ENCODE measurements at places on chromosomes 16 and 17.
A peak's percentile ranks its signal among the peaks of the same experiment; 100 is the strongest.

GRCh38 chr17:76948726-76949342 is 80.6 kb downstream of the MGAT5B start:
- H3K4me3 ChIP-seq, result no peak overlapping the region
- no peak overlapping the region for H3K27ac ChIP-seq
- H3K27me3 ChIP-seq, result no peaks in the 10 kb centered on the region
- H3K36me3 ChIP-seq, result no peaks in the 10 kb centered on the region
- no peak for DNase-seq
- H3K4me1 ChIP-seq, result no peaks in the 10 kb centered on the region

DNA sequence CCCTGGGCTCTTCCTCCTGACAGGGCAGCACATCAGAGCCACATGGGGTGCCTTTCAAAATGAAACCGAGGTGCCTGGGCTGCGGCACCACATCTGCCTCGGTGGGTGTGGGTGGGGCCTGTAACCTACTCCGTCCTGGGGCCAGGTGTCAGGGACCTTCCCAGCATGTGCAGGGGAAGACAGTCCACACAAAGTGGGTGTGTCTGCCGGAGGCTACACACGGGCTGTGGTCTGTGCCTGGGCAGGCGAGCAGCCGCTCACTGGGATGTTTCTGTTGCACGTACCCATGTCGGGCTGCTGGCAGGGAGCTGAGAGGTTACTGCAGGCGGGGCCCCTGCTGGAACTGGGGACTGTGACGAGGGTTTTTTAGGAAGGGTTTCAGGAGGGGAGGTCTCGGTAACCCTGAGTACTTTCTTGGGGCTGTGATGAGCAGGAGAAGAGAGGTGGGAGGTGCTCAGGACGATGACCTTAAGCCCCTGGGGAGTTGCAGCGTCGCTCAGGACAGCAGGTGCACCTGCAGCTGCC is 351.2 kb downstream of the SEC14L1 start:
- no peaks in the 10 kb centered on the region for H3K27me3 ChIP-seq
- no peak for DNase-seq
- H3K27ac ChIP-seq, result no peak overlapping the region

- DNase-seq, result no peak
- H3K27ac ChIP-seq, result no peak overlapping the region
- H3K4me3 ChIP-seq, result no peak overlapping the region
Measured at GRCh38 chr17:27495460-27495859, 39.2 kb downstream of the KSR1 start.

- no peaks in the 10 kb centered on the region for H3K27me3 ChIP-seq
- H3K36me3 ChIP-seq, result no peaks in the 10 kb centered on the region
- no peak overlapping the region for H3K4me3 ChIP-seq
- DNase-seq, result no peak
Measured at GRCh38 chr17:49955157-49955556, 13.8 kb upstream of the DLX4 start.

DNA sequence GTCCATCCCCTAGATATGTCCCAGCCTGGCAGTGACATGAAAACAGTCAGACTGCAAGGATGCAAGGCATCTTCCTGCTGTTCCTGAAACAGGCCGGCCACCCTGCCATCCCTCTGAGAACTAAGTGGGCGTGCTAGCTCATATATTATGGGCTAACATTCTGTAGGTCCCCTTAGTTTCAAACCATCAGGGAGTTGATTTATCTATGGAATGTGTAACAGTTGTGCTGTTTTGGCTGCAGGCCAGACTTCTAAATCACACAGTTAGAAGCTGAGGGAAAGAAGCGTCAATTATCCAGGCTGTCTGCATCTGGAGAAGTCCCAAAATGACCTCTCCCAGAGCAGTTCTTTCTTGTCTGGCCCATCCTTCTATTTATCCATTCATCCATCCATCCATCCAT is 102.7 kb upstream of the DNAH9 start:
- no peak overlapping the region for H3K27ac ChIP-seq
- no peaks in the 10 kb centered on the region for H3K36me3 ChIP-seq
- no peaks in the 10 kb centered on the region for H3K27me3 ChIP-seq

- H3K27me3 ChIP-seq, result no peaks in the 10 kb centered on the region
- no peak for DNase-seq
- peaks cover 2% of the 10 kb centered on the region for H3K4me1 ChIP-seq
- H3K27ac ChIP-seq, result no peak overlapping the region
- H3K36me3 ChIP-seq, result no peaks in the 10 kb centered on the region
Measured at GRCh38 chr17:61423967-61424649, 24.5 kb downstream of the TBX2 start.

DNA sequence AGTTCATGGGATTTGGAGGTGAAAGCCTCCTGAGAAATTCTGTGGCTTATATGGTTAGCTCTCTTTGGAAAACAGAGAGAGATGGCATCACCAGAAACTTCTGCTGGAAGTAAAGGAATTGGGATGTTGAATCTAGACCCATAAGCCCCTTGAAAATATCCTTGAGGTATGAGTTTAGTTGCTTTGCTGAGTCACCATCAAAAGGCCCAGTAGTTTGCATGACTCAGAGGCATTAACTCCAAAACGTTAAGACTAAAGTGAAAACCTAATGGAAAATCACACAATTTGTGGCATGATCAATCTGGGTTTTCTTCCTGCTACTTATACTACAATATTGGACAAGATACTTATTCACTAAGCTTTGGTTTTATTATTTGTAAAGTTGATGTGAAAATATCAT is 349.2 kb upstream of the SALL1 start:
- 0 out of 2 replicates have a peak, but pooled peaks cover 3% of the 10 kb centered on the region for H3K36me3 ChIP-seq
- no peak overlapping the region for H3K27ac ChIP-seq
- no peak overlapping the region for H3K4me3 ChIP-seq
- no peaks in the 10 kb centered on the region for H3K4me1 ChIP-seq
- H3K27me3 ChIP-seq, result no peaks in the 10 kb centered on the region

DNA sequence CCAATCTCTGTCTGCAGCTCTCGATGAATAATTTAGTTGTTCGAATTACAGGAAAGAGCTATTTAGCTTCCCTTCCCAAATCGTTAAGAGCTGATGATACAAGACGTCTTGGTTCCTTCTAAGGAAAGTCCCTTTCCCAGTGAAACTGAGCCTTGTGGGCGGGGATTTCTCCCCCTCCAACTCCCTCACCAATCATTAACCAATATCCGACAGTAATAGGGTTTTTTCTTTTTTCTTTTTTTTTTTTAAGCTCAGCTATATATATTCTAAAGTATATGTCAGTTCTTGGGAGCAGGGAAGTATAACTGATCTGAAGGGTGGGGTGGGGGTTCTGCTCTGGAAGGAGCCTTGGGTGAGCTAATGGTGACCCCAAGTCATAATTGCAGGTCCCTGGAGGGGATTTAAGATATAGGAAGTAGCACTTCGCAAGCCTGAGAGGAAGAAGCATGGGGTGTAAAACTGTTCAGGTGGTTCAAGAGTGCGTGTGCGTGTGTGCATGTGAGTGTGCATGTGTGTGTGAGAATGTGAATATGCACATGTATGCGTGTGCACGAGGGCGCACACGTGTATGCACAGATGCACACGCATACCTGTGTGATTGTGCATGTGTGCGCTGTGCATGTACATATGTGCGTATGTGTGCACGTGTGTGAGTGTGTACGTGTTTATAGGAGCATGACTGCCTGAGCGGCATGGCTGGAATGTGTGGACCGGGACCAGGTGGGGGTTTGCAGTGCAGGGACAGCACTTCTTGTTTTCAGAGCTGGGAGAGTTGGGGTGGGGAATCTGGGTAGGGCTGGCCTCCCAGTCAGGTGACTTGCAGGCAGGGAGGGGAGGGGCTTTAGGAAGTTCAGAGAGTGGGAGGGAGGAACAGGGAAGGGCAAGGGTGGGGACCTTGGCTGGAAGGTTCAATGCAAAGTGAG is 42.7 kb downstream of the SOCS3 start:
- DNase-seq, result peak; percentile 94
- H3K36me3 ChIP-seq, result no peaks in the 10 kb centered on the region
- H3K27ac ChIP-seq, result peak overlapping the region; percentile 21
- H3K4me1 ChIP-seq, result peaks cover 3% of the 10 kb centered on the region
- H3K4me3 ChIP-seq, result peak overlapping the region; percentile 35

GRCh38 chr16:71565812-71566700 is 10.8 kb downstream of the TAT start:
- peak overlapping the region; percentile 85 for H3K4me3 ChIP-seq
- no peak overlapping the region for H3K27ac ChIP-seq
- peaks cover 13% of the 10 kb centered on the region for H3K36me3 ChIP-seq
- H3K27me3 ChIP-seq, result no peaks in the 10 kb centered on the region
- DNase-seq, result no peak

- no peaks in the 10 kb centered on the region for H3K27me3 ChIP-seq
- H3K27ac ChIP-seq, result no peak overlapping the region
- DNase-seq, result peak; percentile 66
- H3K36me3 ChIP-seq, result peaks cover 6% of the 10 kb centered on the region
- H3K4me3 ChIP-seq, result no peak overlapping the region
- peaks cover 6% of the 10 kb centered on the region for H3K4me1 ChIP-seq
Measured at GRCh38 chr16:74747-75334, 2.4 kb upstream of the RHBDF1 start.

- peaks cover 19% of the 10 kb centered on the region for H3K36me3 ChIP-seq
- H3K27ac ChIP-seq, result no peak overlapping the region
- no peaks in the 10 kb centered on the region for H3K27me3 ChIP-seq
- H3K4me1 ChIP-seq, result no peaks in the 10 kb centered on the region
Measured at GRCh38 chr17:56975656-56976055, 2.3 kb upstream of the SCPEP1 start.

DNA sequence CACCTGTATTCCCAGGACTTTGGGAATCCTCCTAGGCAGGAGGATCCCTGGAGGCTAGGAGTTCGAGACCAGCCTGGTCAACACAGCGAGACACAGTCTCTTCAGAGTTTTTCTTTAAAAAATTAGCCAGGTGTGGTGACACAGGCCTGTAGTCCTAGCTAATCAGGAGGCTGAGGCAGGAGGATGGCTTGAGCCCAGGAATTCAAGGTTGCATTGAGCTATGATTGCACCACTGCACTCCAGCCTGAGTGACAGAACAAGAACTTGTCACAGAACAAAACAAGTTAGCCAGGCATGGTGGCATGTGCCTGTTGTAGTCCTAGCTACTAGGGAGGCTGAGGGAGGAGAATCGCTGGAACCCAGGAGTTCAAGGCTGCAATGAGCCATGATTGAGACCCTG is 24.8 kb downstream of the ANKRD40 start:
- no peak overlapping the region for H3K4me3 ChIP-seq
- no peaks in the 10 kb centered on the region for H3K27me3 ChIP-seq
- H3K4me1 ChIP-seq, result no peaks in the 10 kb centered on the region
- H3K36me3 ChIP-seq, result no peaks in the 10 kb centered on the region

- peaks cover 50% of the 10 kb centered on the region for H3K36me3 ChIP-seq
- H3K27me3 ChIP-seq, result no peaks in the 10 kb centered on the region
- no peak overlapping the region for H3K27ac ChIP-seq
- no peaks in the 10 kb centered on the region for H3K4me1 ChIP-seq
- DNase-seq, result no peak
Measured at GRCh38 chr17:80316431-80316830, 55.8 kb downstream of the RNF213 start.

- no peaks in the 10 kb centered on the region for H3K4me1 ChIP-seq
- peaks cover under 1% of the 10 kb centered on the region for H3K36me3 ChIP-seq
- peak overlapping the region; percentile 28 for H3K4me3 ChIP-seq
- no peak overlapping the region for H3K27ac ChIP-seq
Measured at GRCh38 chr16:55302635-55303034, 21.4 kb upstream of the IRX6 start.

GRCh38 chr17:50837980-50838954 is 2.9 kb downstream of the WFIKKN2 start:
- H3K4me3 ChIP-seq, result no peak overlapping the region
- no peaks in the 10 kb centered on the region for H3K27me3 ChIP-seq
- no peaks in the 10 kb centered on the region for H3K36me3 ChIP-seq
- peak; percentile 27 for DNase-seq
- H3K4me1 ChIP-seq, result no peaks in the 10 kb centered on the region
- H3K27ac ChIP-seq, result no peak overlapping the region

- H3K4me3 ChIP-seq, result no peak overlapping the region
- no peak overlapping the region for H3K27ac ChIP-seq
- DNase-seq, result no peak
- no peaks in the 10 kb centered on the region for H3K36me3 ChIP-seq
Measured at GRCh38 chr17:59437791-59438281, 106.4 kb downstream of the YPEL2 start.

GRCh38 chr16:15033309-15033707 is 22.6 kb downstream of the NTAN1 start:
- no peak overlapping the region for H3K4me3 ChIP-seq
- no peaks in the 10 kb centered on the region for H3K4me1 ChIP-seq
- no peak overlapping the region for H3K27ac ChIP-seq
- H3K27me3 ChIP-seq, result no peaks in the 10 kb centered on the region

GRCh38 chr17:31915456-31916100 is 14.1 kb upstream of the UTP6 start:
- H3K36me3 ChIP-seq, result peaks cover 4% of the 10 kb centered on the region
- H3K4me3 ChIP-seq, result no peak overlapping the region
- no peaks in the 10 kb centered on the region for H3K4me1 ChIP-seq
- H3K27me3 ChIP-seq, result no peaks in the 10 kb centered on the region

DNA sequence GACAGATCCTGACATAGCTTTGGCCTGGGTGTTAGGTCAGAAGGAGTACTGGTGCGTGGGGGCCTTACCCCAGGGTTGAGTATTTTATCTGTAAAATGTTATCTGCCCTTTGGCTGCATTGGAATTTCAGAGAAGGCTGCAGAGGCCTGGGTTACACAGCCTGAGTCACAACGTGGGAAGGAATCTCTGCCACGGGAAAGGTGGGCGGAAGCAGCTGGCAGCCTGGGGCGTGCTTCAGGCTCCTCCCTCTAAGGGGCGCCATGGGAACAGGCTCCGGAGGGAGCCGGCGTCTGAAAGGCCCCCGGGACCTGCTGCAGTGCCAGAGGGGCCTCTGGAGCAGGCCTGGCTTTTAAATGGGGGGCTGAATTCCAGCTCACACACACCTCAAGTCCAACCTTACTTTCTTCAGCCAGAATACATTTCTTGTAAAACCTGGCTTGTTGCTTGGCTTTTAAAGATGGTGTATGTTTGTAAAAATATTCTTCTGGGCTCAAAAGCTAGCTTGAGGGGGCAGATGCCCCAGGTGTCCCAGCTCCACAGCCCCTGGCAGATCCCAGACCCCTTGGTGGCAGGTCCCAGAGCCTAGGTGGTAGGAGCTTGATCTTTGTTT is 142.2 kb downstream of the RAB11FIP4 start:
- peak; percentile 79 for DNase-seq
- no peak overlapping the region for H3K4me3 ChIP-seq
- H3K4me1 ChIP-seq, result no peaks in the 10 kb centered on the region
- H3K27ac ChIP-seq, result no peak overlapping the region
- no peaks in the 10 kb centered on the region for H3K27me3 ChIP-seq
- H3K36me3 ChIP-seq, result peaks cover 7% of the 10 kb centered on the region

DNA sequence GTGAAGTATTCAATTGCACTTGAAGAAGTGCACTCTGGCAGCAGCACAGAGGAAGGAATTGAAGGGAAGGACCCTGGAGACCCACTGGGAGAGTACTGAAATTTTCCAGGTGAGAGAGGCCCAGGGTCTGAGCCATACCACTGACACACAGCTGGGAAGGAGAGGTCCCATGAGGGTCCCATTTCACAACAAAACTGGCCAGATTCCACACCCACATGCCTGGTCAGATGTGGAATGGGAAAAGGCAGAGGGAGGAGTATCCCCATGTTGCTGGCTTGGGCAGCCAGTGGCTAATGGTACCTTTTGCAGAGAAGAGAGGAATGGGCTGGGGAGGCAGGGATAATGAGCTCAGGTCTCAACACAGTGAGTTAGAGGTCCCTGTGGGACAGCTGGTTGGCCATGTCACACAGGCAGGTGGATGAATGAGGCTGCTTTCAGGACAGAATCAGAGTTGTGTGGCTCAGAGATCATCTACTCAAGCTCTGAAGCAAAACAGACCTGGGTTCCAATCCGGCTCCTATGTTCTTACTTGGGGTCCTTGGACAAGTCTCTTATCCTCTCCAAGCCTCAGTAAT is 26.2 kb upstream of the NGFR start:
- H3K36me3 ChIP-seq, result no peaks in the 10 kb centered on the region
- no peak for DNase-seq
- H3K27me3 ChIP-seq, result peaks cover 4% of the 10 kb centered on the region
